ENCODE measurements at places on chromosomes 12 and 14. TPM values are rescaled to one million over a fixed set of nuclear protein-coding genes. Genes with fewer than 3 reads are reported as not detected.

Gene C3AR1
- 7.8 TPM for total RNA-seq

Gene CISTR
- not detected for total RNA-seq

Gene CYP27B1
- under 0.01 TPM for total RNA-seq

Gene PMCH
- total RNA-seq = not detected

Gene SLC5A8
- total RNA-seq = under 0.01 TPM

Gene DCP1B
- 3.7 TPM for total RNA-seq

Gene CPNE8
- 4.7 TPM for total RNA-seq

Gene BLTP3B
- total RNA-seq = 26.6 TPM

Gene GARIN6
- not detected for total RNA-seq
